ENCODE measurements at places on chromosomes 2 and 18.

DNA sequence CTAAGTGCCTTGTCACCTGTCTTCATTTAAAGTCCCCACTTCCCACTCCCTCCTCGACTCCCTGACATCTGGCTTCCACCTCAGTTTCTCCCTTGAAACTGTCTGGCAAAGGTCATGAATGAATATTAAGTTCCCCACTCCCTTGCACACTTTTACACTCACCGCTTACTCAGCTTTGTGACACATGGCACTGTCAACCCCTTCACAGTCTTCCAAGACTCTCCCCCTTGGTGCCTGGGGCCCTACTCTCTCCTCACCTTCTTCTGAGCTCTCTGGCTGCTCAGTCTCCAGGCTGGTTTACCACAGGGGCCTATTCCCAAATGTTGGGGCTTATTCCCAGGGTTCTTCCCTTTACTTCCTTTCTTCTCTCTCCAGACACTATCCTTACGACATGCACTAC is 17.9 kb upstream of the PTPN4 start:
- no peak overlapping the region for H3K4me3 ChIP-seq
- DNase-seq = no peak
- no peaks in the 10 kb centered on the region for H3K27me3 ChIP-seq
- H3K4me1 ChIP-seq = peaks cover 21% of the 10 kb centered on the region
- H3K36me3 ChIP-seq = no peaks in the 10 kb centered on the region

- H3K27me3 ChIP-seq = no peaks in the 10 kb centered on the region
- no peaks in the 10 kb centered on the region for H3K36me3 ChIP-seq
- H3K4me3 ChIP-seq = no peak overlapping the region
Measured at GRCh38 chr18:27022477-27022876, 157.0 kb upstream of the AQP4 start.

GRCh38 chr2:146451972-146452371 is 1392.9 kb upstream of the ACVR2A start:
- H3K4me1 ChIP-seq = peaks cover 5% of the 10 kb centered on the region
- H3K4me3 ChIP-seq = no peak overlapping the region
- H3K27me3 ChIP-seq = no peaks in the 10 kb centered on the region
- no peak for DNase-seq
- H3K27ac ChIP-seq = no peak overlapping the region
- no peaks in the 10 kb centered on the region for H3K36me3 ChIP-seq

DNA sequence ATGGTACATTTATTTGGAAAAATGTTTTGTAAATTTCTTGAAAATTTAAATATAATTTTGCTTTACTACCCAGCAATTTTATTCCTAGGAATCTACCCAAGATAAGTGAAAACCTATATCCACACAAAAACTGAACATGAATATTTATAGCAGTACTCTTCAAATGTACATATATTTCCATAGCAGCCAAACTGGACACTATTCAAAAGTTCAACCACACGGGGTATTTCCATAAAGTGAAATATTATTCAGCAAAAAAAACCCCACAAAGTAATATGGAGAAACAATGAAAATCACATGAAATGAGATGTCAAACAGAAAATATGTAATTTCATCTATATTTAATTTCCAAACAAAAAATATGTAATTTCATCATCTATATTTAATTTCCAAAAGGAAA is 1247.6 kb upstream of the TMEFF2 start:
- H3K4me3 ChIP-seq = no peak overlapping the region
- DNase-seq = no peak
- H3K4me1 ChIP-seq = no peaks in the 10 kb centered on the region
- H3K36me3 ChIP-seq = no peaks in the 10 kb centered on the region
- no peaks in the 10 kb centered on the region for H3K27me3 ChIP-seq

DNA sequence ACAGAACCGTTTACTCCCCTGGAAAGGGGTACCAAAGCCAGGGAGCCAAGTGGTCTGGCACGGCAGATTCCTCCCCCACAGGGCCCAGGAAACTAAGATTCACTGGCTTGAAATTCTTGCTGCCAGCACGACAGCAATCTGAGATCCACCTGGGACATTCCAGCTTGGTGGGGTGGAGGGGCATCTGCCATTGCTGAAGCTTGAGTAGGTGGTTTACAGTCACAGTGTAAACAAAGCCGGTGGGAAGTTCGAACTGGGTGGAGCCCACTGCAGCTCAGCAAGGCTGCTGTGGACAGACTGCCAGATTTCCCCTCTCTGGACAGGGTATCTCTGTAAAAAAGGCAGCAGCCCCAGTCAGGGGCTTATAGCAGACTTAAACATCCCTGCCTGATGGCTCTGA is 901.7 kb upstream of the LRRTM1 start:
- no peaks in the 10 kb centered on the region for H3K27me3 ChIP-seq
- no peak overlapping the region for H3K27ac ChIP-seq
- H3K36me3 ChIP-seq = peaks cover 7% of the 10 kb centered on the region

DNA sequence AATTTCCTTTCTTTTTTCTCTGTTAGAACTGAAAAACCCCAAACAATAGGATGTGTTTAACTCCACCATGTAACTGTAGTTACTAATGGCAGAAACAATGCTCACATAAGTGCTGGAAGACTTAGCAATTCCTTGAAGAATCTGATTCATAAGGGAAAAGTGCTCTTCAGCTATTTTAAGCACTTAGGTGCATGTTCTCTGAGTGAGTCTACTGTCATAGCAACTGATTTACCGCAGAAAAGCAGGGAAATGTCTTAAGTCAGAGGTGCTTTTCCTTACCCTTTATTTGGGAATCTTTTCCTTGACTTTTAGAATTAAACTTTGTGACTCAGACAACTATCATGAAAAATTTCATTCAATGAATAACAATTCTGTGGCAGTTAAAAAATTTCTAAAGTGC is 65.4 kb upstream of the NABP1 start:
- peaks cover 11% of the 10 kb centered on the region for H3K4me1 ChIP-seq
- H3K36me3 ChIP-seq = no peaks in the 10 kb centered on the region
- peak; percentile 60 for DNase-seq

GRCh38 chr2:66481100-66481549 is 46.2 kb downstream of the MEIS1 start:
- H3K27ac ChIP-seq = no peak overlapping the region
- no peaks in the 10 kb centered on the region for H3K4me1 ChIP-seq
- H3K4me3 ChIP-seq = no peak overlapping the region
- peaks cover 15% of the 10 kb centered on the region for H3K36me3 ChIP-seq
- no peaks in the 10 kb centered on the region for H3K27me3 ChIP-seq

- peaks cover 7% of the 10 kb centered on the region for H3K4me1 ChIP-seq
- peaks cover 5% of the 10 kb centered on the region for H3K36me3 ChIP-seq
- no peak for DNase-seq
- H3K27me3 ChIP-seq = no peaks in the 10 kb centered on the region
- H3K27ac ChIP-seq = no peak overlapping the region
Measured at GRCh38 chr2:68248361-68248760, 4.0 kb downstream of the PPP3R1 start.

GRCh38 chr2:192888109-192888508 is 693.4 kb upstream of the TMEFF2 start:
- H3K36me3 ChIP-seq = no peaks in the 10 kb centered on the region
- no peaks in the 10 kb centered on the region for H3K27me3 ChIP-seq
- no peak overlapping the region for H3K4me3 ChIP-seq
- DNase-seq = no peak
- peaks cover 12% of the 10 kb centered on the region for H3K4me1 ChIP-seq

DNA sequence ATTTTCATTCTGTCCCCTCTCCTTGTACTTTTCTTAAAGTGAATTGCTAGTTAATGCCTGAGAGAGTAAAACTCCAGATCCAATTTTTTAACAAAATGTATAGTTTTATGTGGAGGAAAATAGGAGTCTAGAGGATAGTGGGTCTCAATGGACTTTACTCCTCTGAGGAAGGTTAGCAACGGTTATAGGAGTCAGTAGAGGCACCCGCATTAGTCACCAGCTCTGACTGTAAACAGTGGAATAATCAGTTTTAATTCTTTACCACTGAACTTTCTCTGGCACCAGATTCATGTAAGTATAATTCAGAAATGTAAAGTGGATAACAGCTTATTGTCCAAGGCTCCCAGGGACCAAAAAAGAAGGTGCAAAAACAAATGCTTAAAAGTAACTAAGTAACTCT is 38.7 kb upstream of the HNMT start:
- no peak overlapping the region for H3K4me3 ChIP-seq
- no peaks in the 10 kb centered on the region for H3K27me3 ChIP-seq
- H3K27ac ChIP-seq = no peak overlapping the region

DNA sequence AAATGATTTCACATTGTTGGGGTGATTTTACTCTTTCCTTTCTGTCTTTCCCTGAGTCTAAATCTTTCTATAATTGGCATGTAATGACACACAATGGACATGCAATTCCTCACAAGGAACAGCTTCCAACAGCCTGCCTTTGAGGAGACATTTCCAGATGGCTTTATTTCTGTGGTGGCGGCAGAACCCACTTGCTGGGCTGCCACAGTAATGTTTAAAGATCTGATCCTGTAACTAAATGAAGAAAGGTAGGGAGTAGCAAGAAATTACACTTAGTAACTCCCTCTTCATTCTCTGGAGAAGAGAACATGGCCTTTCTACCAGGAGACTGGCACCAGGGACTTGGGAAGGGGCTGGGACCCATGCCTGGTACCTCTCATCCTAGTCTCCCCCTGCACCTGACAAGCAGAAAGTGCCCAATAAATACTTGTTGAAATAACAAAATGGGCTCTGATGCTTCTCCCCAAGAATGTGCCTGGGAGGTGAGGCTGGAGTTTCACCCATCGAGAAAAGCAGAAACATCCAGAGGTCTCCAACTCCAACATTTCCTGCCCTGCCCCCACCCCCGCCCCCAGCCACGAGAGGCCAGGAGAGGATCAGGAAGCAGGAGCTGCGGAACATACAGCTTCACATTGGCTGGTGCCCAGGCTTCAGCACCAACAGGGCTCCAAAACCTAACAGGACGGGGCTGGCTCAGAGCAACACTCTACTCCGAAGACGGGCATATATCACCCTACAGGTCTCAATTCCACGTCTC is 92.1 kb downstream of the PXDN start:
- H3K4me3 ChIP-seq = no peak overlapping the region
- no peak overlapping the region for H3K27ac ChIP-seq
- peaks cover 18% of the 10 kb centered on the region for H3K4me1 ChIP-seq
- no peaks in the 10 kb centered on the region for H3K27me3 ChIP-seq

- H3K4me3 ChIP-seq = peak overlapping the region; percentile 100
- peaks cover 27% of the 10 kb centered on the region for H3K4me1 ChIP-seq
- H3K27me3 ChIP-seq = no peaks in the 10 kb centered on the region
- peak; percentile 93 for DNase-seq
- H3K36me3 ChIP-seq = peaks cover 37% of the 10 kb centered on the region
Measured at GRCh38 chr2:47174733-47175361, 19.7 kb upstream of the STPG4 start.

DNA sequence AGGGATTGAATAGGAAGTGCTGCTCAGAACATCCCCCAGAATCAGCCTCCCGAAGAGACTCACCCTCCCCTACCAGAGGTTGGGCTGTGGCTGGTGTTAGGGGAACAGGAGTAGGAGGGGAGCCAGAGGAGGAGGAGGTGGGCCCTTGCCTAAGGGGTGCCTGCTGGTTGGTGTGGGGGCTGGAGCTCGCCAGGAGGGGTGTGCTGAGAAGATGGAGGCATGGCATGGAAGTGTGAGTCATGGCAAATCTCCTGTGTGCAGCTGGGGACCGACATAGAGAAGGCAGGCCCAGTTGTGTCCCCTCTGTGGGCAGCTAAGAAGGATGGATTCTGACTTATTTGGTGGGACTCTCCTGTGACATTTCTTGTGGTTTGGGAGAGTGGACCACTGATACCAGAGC is 73.7 kb downstream of the DGKD start:
- H3K27me3 ChIP-seq = no peaks in the 10 kb centered on the region
- peaks cover 36% of the 10 kb centered on the region for H3K4me1 ChIP-seq
- peaks cover 15% of the 10 kb centered on the region for H3K36me3 ChIP-seq
- no peak overlapping the region for H3K27ac ChIP-seq
- H3K4me3 ChIP-seq = no peak overlapping the region

GRCh38 chr2:23446916-23447315 is 61.9 kb downstream of the KLHL29 start:
- peaks cover 10% of the 10 kb centered on the region for H3K36me3 ChIP-seq
- peaks cover 14% of the 10 kb centered on the region for H3K4me1 ChIP-seq
- H3K27me3 ChIP-seq = no peaks in the 10 kb centered on the region
- no peak overlapping the region for H3K4me3 ChIP-seq

DNA sequence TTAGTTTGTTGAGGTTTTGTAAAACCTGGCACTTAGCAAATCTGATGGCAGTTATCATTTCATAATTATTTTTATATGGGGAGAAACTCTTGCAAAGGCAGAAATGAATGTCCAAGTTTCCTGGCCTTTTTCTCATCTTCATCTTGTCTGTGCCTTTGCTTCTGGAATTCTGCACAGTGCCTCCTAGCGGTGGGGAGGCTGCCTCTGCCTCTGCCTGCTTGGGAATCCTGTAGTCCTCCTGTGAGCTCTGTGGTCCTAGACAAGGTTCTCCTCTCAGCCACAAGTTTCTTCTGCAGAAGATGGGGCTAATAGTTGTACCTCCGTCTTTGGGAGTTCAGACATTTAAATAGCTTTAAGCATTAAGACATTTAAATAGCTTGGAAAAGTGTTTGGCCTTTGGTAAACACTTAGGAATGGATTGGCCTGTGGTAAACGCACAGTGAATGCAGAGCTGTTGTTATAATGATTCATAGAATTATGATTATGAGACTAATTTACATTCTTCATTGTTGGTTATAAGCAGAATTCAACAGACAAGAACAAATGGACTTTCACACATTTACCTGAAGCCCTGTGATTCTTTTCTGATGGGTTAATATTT is 101.2 kb downstream of the ZNF236 start:
- peak; percentile 36 for DNase-seq
- peaks cover 76% of the 10 kb centered on the region for H3K36me3 ChIP-seq
- no peak overlapping the region for H3K4me3 ChIP-seq
- peaks cover 5% of the 10 kb centered on the region for H3K4me1 ChIP-seq

DNA sequence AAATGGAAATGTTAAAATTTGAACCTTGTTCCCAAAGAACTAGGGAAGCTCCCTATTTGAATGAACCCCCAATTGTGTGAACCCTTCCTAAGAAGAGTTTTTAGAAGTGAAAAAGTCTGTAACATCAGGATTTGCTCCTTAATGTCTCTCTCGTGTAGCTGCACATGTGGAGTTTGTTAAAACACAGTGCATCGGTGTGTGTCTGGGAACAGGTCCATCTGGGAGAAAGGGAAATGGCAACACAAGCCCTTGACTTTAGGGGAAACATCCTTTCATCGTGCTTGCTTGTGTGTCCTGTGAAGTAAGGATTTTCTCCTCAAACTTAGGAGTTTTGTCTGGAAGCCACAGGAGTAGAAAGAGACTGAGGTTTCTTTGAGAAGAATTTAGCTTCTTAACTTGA is 203.9 kb downstream of the PRKCE start:
- no peak overlapping the region for H3K27ac ChIP-seq
- peaks cover 27% of the 10 kb centered on the region for H3K4me1 ChIP-seq
- H3K27me3 ChIP-seq = no peaks in the 10 kb centered on the region
- H3K36me3 ChIP-seq = no peaks in the 10 kb centered on the region

- H3K36me3 ChIP-seq = no peaks in the 10 kb centered on the region
- H3K27me3 ChIP-seq = no peaks in the 10 kb centered on the region
- H3K27ac ChIP-seq = no peak overlapping the region
- DNase-seq = peak; percentile 73
Measured at GRCh38 chr2:180519276-180519675, 461.1 kb upstream of the UBE2E3 start.

GRCh38 chr2:37767046-37767445 is 95.6 kb upstream of the CDC42EP3 start:
- H3K27ac ChIP-seq = peak overlapping the region; percentile 82
- H3K4me1 ChIP-seq = peaks cover 39% of the 10 kb centered on the region
- H3K36me3 ChIP-seq = peaks cover 6% of the 10 kb centered on the region
- H3K4me3 ChIP-seq = no peak overlapping the region
- no peak for DNase-seq
- H3K27me3 ChIP-seq = no peaks in the 10 kb centered on the region
